B cell (primary cell): ENCODE measurements at places on chromosomes 4 and X.

DNA sequence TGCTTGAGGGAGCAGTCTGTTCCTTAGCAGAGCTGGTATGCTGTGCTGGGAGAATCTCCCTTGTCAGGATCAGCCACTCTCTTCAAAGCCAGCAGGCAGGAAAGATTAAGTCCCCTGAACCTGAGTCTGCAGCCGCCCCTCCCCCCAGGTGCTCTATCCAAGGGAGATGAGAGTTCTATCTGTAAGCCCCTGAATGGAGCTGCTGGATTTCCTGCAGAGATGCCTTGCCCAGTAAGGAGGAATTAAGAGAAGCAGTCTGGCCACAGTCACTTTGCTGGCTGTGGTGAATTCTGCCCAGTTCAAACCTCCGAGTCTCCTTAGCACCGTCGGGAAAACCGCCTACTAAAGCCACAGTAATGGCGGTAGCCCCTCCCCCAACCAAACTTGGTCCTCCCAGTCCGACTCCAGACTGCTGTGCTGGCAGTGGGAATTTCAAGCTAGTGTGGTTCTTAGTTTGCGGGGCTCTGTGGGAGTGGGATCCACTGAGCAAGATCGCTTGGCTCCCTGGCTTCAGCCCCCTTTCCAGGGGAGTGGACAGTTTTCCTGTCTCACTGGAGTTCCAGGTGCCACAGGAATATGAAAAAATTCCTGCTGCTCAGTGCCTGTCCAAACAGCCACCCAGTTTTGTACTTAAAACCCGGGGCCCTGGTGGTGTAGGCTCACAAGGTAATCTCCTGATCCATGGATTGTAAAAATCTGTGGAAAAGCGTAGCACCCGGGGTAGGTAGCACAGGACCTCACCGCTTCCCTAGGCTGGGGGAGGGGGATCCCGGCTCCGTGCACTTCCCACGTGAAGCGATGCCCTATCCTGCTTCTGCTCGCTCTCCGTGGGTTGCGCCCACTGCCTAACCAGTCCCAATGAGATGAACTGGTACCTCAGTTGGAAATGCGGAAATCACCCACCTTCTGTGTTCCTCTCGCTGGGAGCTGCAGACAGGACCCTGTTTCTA is 38.0 kb downstream of the RAB28 start:
- H3K4me3 ChIP-seq = no peak overlapping the region
- no peaks in the 10 kb centered on the region for H3K4me1 ChIP-seq
- H3K27me3 ChIP-seq = no peaks in the 10 kb centered on the region
- DNase-seq = no peak

DNA sequence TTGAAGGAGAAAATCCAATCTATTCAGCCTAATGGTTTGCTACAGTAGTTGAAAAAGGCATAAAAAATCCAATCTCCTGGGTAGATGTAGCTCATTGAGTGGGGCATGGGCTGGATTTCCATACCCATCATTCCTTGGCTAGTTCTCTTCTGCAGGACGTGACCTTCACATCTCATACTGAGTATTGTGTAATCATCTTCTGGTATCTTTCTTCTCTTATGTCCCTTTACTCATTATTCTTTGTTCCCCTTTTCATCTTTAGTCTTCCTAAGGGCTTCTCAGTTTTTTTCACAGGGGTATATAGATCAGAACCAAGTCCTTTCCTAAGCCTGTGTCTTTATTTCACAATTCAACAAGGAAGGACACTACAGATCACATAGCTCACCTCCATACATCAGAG is 727.6 kb upstream of the MAGEB2 start:
- no peaks in the 10 kb centered on the region for H3K27me3 ChIP-seq
- no peaks in the 10 kb centered on the region for H3K36me3 ChIP-seq
- H3K27ac ChIP-seq = no peak overlapping the region
- H3K4me1 ChIP-seq = no peaks in the 10 kb centered on the region
- DNase-seq = no peak

GRCh38 chr4:42262701-42263490 is 110.4 kb upstream of the BEND4 start:
- no peaks in the 10 kb centered on the region for H3K4me1 ChIP-seq
- no peak overlapping the region for H3K27ac ChIP-seq
- no peak overlapping the region for H3K4me3 ChIP-seq

DNA sequence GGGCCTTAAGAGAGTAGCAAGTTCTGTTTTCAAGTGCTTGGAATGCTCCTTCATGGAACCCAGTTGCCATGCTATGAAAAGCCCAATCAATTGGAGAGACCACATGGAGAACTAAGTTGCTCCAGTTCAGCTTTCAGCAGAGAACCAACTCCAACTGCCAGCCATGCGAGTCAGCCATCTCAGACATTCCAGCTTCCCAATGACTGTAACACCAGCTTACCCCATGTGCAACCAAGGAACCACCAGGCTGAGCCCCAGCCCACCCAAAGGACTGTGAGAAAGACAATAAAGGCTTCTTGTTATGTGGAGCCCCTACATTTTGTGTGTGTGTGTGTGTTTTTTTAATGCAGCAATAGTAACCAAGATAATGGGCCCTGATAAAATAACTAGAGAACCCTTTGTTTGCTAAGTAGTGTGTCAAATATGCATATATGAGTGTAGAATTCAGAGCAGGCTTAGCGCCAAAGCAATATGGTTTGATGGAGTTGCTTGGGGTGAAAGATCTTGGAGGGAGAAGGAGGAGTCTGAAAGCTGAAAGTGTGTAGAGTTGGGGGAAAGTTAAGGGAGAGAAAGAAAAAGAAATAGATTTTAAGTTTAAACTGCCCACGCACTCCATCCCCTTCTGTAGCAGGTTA is 35.0 kb upstream of the CCKAR start:
- H3K27me3 ChIP-seq = no peaks in the 10 kb centered on the region
- H3K4me1 ChIP-seq = no peaks in the 10 kb centered on the region
- no peak for DNase-seq
- H3K36me3 ChIP-seq = no peaks in the 10 kb centered on the region
- H3K27ac ChIP-seq = no peak overlapping the region

DNA sequence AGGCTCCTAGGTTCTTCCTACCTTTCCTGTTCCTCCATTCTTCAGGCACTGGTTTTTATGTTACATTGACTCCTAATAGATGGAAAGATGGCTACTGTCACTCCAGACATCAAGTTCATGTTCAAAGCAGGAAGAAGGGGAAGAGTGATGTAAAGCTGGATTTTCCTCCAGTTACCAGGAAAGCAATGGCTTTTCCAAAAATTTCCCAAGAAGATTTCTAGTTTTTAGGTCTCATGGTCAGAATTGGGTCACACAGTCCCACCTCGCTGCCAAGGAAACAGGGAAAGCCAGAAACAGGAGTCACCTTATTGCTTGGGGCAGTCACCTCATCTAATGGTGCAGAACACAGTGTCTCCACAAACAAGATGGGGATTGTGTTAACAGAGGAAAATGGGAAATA is 21.5 kb downstream of the RXFP1 start:
- DNase-seq = no peak
- H3K4me1 ChIP-seq = no peaks in the 10 kb centered on the region
- H3K27me3 ChIP-seq = no peaks in the 10 kb centered on the region
- H3K27ac ChIP-seq = no peak overlapping the region

DNA sequence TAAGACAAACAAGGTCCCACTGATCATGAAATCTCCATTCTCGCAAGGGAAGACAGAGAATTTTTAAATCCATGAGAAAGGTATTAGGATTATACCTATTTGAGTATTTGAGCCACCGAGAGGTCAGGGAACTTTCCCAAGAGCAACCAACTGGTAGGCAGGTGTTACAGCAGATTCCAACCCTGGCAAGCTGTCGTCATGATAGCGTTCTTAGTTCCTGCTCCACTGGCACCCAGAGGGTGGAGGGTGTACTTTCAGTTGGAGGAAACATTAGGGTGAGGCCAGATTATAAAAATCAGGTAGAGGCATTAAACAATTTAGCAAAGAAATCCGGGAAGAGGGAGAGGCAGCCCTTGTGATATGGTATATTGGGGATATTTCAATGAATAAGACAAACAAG is 23.3 kb downstream of the COQ2 start:
- H3K4me1 ChIP-seq = peaks cover 38% of the 10 kb centered on the region
- no peaks in the 10 kb centered on the region for H3K27me3 ChIP-seq
- H3K4me3 ChIP-seq = no peak overlapping the region
- no peak overlapping the region for H3K27ac ChIP-seq
- H3K36me3 ChIP-seq = peaks cover 19% of the 10 kb centered on the region

DNA sequence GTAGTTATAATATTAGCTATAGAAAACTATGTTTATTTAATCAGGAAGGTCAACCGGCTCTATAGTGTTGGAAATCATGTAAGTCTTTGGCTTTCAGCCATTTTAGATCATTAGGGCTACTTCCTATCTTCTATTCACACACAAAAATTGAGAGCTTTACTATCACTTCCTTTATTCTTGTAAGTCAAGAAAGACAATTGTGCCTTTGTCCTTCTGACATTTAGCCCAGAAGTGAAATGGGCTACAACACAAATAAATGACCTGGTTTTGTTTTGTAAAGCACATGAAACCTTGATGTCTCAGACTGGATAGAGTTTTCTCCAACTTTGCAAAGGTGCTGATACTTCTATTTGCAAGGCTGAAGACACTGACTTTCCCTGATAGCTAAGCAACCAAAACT is 122.4 kb upstream of the ACSL4 start:
- H3K4me3 ChIP-seq = no peak overlapping the region
- peak; percentile 3 for DNase-seq
- H3K4me1 ChIP-seq = no peaks in the 10 kb centered on the region
- no peaks in the 10 kb centered on the region for H3K27me3 ChIP-seq
- no peak overlapping the region for H3K27ac ChIP-seq
- no peaks in the 10 kb centered on the region for H3K36me3 ChIP-seq

GRCh38 chr4:134567461-134567860 is 365.9 kb upstream of the PABPC4L start:
- no peak for DNase-seq
- no peaks in the 10 kb centered on the region for H3K27me3 ChIP-seq
- no peaks in the 10 kb centered on the region for H3K36me3 ChIP-seq

DNA sequence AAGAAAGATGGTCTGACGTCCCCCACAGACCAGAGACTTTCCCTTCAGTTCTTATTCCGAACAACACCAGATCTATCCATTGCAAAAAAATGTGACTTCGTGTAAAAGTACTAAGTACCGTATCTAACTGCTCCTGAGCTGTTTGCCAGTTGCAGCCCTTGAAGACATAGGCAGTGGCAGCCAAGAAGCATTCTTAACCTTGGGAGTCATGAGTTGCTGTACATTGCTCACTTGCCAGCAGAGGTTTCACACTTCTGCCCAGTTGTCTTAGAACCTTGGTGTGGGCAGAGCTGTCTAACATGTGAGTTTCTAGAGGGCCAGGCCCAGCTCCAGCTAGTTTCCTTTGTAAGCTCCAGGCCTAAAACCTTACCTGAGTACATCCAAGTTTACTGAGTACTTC is 10.5 kb upstream of the CHRDL1 start:
- H3K36me3 ChIP-seq = no peaks in the 10 kb centered on the region
- no peak overlapping the region for H3K27ac ChIP-seq
- no peaks in the 10 kb centered on the region for H3K4me1 ChIP-seq
- H3K4me3 ChIP-seq = no peak overlapping the region

GRCh38 chrX:16567681-16568080 is 82.3 kb upstream of the S100G start:
- H3K4me1 ChIP-seq = no peaks in the 10 kb centered on the region
- H3K27ac ChIP-seq = no peak overlapping the region
- no peak overlapping the region for H3K4me3 ChIP-seq
- DNase-seq = no peak

DNA sequence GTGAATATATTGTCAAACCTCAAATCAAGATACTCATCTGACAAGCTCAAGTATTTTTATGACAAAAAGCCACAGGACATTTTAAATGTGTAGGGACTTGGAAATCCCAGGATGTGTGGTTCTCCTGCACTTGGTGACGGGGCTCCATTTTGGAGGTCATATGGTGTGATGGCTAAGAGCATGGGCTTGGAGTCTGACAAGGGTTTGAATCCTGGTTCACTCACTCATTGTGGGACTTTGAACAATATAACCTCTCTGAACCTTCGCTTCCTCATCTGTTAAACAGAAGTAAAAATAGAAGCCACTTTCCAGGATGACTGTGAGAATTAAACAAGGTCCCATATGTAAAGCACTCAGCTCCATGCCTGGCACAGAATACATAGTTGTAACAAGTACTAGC is 99.6 kb downstream of the SMIM20 start:
- H3K36me3 ChIP-seq = no peaks in the 10 kb centered on the region
- no peak overlapping the region for H3K4me3 ChIP-seq
- no peak for DNase-seq
- no peaks in the 10 kb centered on the region for H3K4me1 ChIP-seq

DNA sequence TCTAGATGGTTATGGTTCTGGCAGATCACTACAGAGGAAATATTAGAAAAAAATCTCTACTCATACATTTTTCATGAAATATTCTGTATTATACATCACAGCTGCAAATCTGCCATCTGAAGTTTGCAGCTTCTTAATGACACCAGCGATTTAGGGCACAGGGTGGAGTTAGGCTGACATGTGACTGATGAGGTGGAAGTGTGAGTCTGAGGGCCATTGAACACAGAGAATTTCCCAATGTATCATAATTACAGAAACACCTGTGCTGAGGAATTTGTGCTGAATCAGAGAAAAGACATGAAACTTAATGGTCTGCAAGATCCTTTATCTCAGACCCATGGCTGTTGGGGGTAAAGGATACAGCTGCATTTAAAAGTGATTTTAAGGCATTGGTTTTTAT is 2025.6 kb upstream of the AGA start:
- no peaks in the 10 kb centered on the region for H3K4me1 ChIP-seq
- H3K27ac ChIP-seq = no peak overlapping the region
- no peaks in the 10 kb centered on the region for H3K36me3 ChIP-seq
- H3K27me3 ChIP-seq = no peaks in the 10 kb centered on the region
- no peak overlapping the region for H3K4me3 ChIP-seq

DNA sequence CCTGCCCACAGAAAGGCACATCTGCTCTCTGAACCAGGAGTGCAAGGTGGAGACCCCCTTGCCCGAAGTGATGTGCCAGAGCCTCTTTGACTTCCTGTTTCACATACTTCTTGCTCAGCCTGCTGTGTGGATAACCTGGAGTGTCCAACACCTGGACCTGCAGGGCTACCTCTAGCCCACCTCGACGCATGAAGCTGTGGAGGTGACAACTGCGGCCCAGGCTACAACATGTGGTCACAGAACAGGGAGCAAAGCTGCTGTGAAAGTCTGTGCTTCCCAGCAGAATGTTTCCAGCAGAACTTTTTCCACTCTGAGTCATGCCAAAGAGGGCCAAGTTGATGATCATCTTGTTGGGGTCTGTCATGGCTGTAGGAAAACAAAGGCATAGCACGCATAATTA is 1.5 kb downstream of the GIMD1 start:
- no peaks in the 10 kb centered on the region for H3K27me3 ChIP-seq
- no peak overlapping the region for H3K27ac ChIP-seq
- DNase-seq = no peak
- H3K4me3 ChIP-seq = no peak overlapping the region
- H3K4me1 ChIP-seq = no peaks in the 10 kb centered on the region

DNA sequence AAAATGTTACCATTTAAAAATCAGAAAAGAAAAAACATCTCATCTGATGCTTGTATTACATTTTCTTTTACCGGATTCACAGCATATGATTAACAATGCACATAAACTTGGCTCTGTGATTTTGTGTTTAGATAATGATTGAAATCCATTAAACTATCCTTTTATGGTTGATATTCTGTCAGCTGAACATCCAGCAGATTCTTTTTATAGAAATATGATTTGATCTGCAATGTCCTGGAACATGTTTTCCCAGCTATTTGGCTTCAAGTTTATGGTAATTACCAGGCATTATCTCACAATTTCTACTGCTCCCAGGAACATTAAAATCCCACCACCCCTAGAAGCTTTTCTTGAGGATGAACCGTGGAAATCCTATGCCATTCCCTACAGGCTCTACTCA is 205.7 kb upstream of the TET2 start:
- no peaks in the 10 kb centered on the region for H3K4me1 ChIP-seq
- no peak overlapping the region for H3K4me3 ChIP-seq
